ENCODE measurements at places on chromosomes 12 and 14.

- DNase-seq = no peak
Observed at GRCh38 chr14:60760644-60761364, 26.2 kb downstream of the MNAT1 start.

- no peak for DNase-seq
Observed at GRCh38 chr14:88426271-88426670, 40.8 kb downstream of the SPATA7 start.

DNA sequence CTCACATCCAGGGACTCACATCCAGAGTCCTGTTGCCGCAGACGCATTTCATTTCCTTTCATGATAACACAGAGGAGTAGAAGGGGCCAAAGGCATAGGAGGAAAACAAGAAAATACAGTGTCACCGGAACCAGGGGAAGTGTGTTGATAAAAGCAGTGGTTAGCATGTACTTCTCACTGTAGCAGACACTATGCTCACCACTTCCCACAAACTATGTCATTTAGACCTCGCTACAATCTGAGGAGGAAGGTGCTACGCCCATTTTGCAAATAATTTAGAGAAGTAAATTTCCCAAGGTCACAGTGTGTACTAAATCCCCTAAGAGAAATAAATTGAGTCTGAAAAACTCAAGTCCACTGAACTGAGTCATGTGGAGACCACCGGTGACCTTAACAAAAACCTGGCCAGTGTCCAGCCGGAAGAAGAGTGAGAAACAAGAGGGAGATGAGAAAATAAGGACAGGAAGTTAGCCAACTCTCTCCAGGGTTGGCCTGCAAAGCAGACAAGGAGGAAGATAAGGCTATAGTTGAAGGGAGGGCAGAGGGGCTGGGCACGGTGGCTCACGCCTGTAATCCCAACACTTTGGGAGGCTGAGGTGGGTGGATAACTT lies 25.8 kb upstream of the TMCC3 start:
- peak; percentile 38 for DNase-seq

GRCh38 chr12:10119066-10119465 lies 10.9 kb downstream of the CLEC7A start:
- no peak for DNase-seq

DNA sequence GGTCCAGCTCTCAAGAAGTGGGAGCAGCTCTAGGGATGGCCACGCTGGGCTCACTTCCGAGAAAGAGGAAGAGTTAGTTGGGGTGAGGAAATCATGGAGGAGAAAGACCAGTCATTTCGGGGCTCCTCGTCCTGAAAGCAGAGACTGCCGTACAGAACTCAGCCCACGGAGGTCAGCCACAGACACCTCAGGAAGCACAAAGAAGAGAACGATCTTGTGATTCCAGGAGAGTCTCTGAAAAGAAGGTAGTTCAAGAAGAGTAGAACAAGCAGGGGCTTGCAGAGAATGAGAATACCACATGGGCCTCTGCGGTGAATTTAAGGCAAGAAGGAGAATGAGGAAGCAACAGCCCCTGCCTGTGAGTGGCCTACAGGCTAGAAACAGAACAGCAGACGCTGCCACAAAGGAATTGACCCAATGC lies 311.9 kb downstream of the CACNA1C start:
- no peak for DNase-seq

GRCh38 chr12:111439657-111440151 lies 34.0 kb downstream of the SH2B3 start:
- DNase-seq = no peak

DNA sequence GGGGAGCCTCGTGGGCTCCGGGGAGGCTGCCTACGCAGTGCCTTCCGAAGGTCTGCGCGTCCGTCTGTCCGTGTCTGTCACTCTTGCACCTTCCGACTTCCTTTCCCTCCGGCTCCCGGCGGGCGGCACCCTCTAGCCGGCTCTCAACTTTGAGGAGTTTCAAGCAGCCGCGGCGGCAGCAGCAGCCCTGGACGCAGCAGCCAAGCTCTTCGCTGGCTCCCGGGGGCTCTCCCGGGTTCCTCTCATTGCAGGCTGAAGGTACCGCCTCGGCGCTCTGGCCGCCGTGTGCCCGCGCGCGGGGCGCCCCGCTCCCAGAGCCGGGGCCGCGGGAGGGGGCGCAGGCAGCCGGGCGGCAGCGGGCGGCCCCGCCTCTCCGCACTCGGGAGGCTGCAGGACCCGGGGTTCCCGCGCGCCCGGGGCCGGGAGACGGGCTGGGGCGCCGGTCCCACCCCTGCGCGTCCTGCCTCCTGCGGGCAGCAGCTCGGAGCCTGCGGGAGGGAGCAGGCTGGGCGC lies at the start of the genes AMIGO2 and PCED1B:
AMIGO2 (minus strand) TSS at position 492 of the 513 bp plus-strand sequence. CDS start 957 bp downstream, outside the sequence.
PCED1B (plus strand) TSS at position 154 of the 513 bp plus-strand sequence. CDS start 155,443 bp downstream, outside the sequence.
- no peak for DNase-seq

- no peak for DNase-seq
Observed at GRCh38 chr12:73421832-73422231, 1115.8 kb upstream of the ATXN7L3B start.

GRCh38 chr12:57887631-57888408 lies 41.3 kb upstream of the CTDSP2 start:
- DNase-seq = no peak

- DNase-seq = no peak
Observed at GRCh38 chr12:130965214-130965613, 11.5 kb downstream of the ADGRD1 start.

- DNase-seq = no peak
Observed at GRCh38 chr14:104096751-104097700, 11.5 kb downstream of the ASPG start.

- no peak for DNase-seq
Observed at GRCh38 chr14:55370883-55371455, 40.7 kb downstream of the ATG14 start.

- no peak for DNase-seq
Observed at GRCh38 chr14:71554959-71555612, 377.1 kb upstream of the RGS6 start.

DNA sequence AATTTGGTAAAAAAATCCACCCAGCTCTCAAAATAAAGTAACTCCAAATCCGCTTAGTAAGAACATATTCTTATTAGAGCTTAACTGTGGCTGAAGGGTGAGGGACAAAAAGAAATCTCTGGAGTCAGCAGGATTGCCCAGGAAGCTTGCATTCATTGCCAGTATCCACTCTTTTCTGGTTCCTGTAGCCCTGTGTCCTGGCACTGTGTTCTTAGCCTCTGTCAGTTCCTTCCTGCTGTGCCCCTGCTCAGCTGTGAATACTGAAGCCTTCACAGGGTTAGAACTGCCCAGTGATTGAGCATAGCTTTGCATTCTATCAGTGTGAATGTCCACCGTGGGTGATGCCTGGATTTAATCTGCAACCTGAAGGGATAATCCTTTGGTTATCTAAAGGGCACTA lies 266.9 kb upstream of the PELI2 start:
- DNase-seq = no peak

DNA sequence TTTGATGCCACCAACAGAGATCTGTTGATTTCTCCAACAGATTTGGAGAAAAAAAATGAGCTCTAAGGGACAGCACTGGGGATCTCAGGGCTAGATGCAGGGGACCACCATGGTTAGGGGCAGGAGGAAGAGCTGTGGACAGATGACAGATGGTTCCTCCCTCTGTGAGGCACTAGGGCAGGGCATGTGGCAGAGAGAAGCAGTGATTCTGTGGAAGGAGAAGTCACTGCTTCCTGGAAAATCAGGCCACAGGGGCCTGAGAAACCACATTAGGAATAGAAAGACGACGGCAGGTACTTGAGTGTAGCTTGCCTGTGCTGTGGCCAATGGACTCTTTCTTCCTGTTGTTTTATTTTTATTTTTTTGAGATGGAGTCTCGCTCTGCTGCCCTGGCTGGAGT lies 24.9 kb upstream of the TMED2 start:
- DNase-seq = no peak

GRCh38 chr12:57188090-57188425 lies 28.5 kb upstream of the NXPH4 start:
- DNase-seq = no peak

DNA sequence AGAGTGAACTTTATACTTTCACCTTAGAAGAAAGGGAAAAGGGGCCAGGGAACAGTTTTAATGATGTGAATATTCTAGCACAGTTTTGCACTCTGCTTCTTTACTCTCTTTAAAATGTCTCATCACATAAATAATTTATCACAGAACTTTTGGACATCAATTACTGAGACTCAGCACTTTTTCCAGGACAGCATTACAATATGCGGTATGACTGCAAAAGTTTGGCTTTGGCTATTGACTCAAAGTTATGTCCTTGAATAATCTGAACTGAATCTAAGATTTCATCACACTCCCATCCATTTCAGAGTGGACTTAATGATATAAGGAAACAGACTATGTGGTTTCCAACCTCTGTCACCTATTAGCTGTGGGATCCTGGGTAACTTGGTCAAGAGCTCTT lies 11.7 kb downstream of the CCER1 start:
- DNase-seq = no peak

- DNase-seq = no peak
Observed at GRCh38 chr14:106657460-106657859, 1131.1 kb downstream of the TMEM121 start.

- DNase-seq = no peak
Observed at GRCh38 chr14:105021656-105022275, 883 bp upstream of the CDCA4 start.

GRCh38 chr14:58130116-58130782 lies 21.8 kb downstream of the ARMH4 start:
- DNase-seq = no peak

- DNase-seq = no peak
Observed at GRCh38 chr14:99215277-99215676, 56.7 kb downstream of the BCL11B start.

DNA sequence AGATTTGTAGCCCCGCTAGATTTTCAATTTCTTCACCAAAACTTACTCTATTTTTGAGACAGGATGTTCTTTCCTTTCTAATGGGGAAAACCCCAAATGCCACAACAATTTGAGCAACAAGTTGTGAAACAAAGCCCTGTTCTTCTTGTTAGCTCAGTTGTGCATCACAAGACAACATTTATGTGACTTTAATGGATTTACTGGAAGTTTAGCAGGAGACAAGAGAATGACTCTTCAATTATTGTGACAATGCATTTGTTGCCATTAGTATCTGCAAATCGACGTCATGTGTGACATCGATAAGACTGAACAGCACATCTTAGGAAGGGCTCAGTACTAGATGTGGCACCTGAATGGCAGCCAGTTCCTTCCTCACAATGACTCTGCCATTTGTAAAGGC lies 1028.9 kb upstream of the TMEM132C start:
- DNase-seq = no peak

GRCh38 chr12:10732549-10732948 lies 9.4 kb upstream of the YBX3 start:
- no peak for DNase-seq

GRCh38 chr12:94327809-94328208 lies 131.9 kb downstream of the CEP83 start:
- no peak for DNase-seq

DNA sequence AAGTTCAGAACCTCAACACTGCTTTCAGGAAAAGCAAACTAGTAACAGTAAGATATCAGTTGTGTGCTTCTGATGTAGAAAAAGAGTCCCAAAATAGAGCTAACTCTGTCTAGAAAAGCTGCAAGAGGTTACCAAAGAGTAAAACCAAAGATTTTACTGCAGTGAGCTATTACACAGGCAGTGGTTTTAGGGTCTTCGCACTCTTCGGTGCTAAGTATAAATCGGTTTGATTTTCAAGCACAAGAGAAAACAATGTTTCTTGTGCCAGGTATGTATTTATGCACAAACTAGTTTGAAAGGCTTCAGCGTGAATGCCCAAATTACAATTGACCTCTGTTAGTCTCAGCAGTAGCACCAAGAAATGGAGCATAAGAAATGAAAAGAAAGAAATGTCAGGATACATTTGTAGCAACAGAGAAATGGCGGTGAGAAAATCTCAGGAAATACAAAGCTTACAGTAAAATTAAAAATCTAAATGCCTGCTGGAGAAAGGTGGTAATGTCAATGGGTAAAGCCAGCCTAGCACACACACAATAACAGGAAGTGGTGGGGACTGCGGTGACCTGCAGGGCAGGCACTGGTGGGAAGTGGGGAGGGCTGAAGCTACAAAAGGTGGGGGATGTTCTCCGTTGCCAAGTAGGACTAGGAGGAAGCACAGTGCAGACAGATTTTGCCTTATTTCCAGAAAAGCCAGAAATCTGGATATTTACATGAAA lies 18.0 kb upstream of the DYRK2 start:
- DNase-seq = peak; percentile 5

GRCh38 chr12:96233939-96234461 lies 39.8 kb downstream of the ELK3 start:
- no peak for DNase-seq

DNA sequence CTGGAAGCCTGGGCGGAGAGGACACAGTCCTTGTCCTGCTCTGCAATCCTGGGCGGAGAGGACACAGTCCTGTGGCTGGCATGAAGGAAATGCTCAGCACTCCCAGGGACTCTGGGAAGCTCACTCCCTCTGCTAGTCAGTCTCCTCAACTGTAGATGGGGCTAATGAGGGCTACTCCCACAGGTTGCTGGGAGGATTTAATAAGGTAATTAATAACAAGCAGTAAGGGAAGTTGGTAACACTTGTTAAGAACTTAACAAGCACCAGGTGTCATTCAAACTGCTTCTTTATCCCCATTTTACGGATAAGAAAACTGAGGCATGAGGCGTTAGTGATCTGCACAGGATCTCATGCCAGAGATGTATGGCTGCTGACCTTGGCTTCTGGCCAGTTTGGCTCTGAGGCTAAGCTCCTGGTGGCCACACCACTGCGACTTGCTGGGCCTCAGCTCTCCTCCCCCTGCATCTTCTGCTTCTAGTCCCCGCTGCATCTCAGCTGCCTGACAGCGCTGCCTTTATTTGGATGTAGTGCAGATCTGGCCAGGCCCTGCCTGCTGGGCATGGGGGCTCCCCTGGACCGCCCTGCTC lies 54.1 kb upstream of the BEGAIN start:
- no peak for DNase-seq

DNA sequence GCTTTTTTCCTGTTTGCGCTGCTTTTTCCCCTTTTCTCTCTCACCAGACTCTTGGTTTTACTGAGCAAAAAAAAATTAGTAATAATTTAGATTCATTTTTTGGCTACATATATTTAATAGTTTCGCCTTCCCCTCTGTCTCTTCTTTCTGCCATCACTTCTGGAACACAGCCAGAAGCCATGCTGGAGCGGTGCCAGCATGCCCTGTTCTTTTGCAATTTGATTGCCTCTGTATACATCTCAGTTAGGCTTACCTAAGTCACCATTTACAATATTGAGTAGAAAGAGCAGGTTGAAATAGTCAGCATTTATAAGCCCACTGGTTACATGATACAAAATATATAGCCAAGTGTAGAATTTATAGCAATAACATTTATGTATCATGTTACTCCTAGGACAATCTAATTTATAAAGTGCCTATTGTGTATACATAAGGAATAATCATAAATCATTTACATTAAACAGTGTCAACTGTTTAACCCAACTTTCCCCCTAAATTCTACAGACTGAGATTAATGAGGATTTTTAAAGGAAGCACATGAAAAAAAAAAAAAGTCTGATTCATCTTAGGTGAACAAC lies 413.8 kb upstream of the SOX5 start:
- DNase-seq = no peak

DNA sequence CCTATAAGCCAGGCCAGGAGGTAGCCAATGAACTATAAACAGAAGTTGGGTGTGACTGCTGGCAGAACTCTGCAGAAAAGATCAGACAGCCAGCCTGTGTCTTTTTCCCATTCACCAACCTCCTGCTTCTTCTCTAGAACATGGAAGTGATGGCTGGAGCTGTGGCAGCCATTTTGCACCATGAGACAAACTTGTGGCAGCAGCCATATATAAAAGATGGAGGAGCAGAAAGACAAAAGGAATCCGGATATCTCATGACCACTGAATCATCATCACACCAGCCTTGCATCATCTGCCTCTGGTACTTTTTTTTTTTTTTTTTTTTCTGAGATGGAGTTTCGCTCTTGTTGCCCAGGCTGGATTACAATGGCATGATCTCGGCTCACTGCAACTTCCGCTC lies 8.7 kb downstream of the BEGAIN start:
- no peak for DNase-seq

- DNase-seq = no peak
Observed at GRCh38 chr12:15116086-15116485, 105.1 kb downstream of the RERG start.
